ENCODE measurements at places on chromosomes 11 and 22. TPM values are rescaled to one million over a fixed set of nuclear protein-coding genes. Genes with fewer than 3 reads are reported as not detected.

OR52E8 gene
- total RNA-seq, result not detected

- DNase-seq, result no peak
These were observed 75.1 kb upstream of the TSPAN18 start for GRCh38 chr11:44651535-44652155.

DNA sequence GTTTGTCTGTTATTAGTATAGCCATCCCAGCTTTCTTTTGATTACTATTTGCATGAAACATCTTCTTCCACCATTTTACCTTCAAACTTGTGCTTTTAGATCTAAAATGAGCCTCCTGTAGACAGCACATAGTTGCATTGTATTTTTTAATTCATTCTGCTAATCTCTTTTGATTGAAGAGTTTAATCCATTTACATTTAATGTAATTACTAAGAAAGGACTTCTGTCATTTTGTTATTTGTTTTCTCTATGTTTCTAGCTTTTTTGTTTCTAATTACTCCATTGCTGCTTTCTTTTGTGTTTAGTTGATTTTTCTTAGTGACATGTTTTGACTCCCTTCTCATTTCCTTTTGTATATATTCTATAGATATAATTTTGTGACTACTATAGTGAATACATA, 43.7 kb upstream of the ZBTB44 start:
- no peak for DNase-seq

- no peak for DNase-seq
These were observed 159.1 kb upstream of the ZBED5 start for GRCh38 chr11:11016943-11017342.

TSGA10IP gene
- total RNA-seq, result not detected

ANKK1 gene
- 0.41 TPM for total RNA-seq

KREMEN1 gene
- total RNA-seq, result 10.5 TPM

TTC38 gene
- total RNA-seq, result 43.4 TPM

MAJIN gene
- not detected for total RNA-seq

DNA sequence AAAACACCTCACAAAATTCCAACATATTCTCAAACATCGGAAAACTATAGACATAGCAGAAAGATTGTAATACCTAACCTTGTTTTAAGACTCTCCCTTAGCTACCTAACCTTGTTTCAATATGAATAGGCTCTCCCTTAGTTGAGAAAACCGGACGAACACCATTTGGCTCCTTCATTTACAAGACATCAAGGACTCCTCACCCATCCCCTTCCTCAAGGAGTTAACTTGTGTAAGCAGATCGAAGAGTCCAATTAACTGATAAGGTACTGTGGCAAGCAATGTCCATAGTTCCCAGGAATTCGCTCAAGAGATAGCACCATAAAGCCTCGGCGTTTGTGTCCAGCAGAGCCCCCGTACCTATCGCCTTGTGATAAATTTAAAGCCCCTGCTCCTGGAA, 4.6 kb upstream of the ACRV1 start:
- DNase-seq, result no peak

DNA sequence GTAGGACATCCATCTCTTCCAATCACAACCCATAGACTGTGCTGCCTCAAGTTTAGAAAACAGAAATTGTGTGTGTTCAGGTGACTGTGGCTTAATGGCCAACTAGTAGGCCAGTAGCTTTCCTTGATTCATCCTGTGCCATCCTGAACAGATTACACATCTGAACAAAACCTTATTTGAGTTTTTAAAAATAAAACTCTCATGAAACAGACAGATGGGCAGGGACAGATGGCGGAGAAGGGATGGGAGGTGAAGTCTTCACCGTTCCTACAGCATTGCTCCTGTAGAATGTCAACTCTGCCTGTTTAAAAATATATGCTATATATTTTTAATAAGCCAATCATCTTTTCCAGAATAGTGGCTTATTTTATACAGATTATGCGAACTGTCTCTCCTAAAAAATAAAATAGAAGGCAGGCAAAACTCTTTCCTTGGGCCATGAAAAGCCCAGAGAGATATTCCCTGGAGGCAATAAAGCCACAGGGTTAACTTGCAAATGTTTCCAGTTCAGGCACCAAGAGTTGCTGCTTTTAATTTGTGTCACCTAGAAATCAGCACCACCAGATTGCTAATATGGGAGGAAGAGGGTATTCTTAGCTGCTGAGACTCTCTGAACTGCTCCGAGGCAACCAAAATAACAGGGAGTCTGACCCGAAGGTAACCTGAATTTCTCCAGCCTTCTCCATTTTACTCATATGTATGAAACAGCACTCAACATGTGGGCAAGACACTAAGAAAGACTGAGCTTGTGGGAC, 861.2 kb downstream of the OPCML start:
- DNase-seq, result no peak

DNA sequence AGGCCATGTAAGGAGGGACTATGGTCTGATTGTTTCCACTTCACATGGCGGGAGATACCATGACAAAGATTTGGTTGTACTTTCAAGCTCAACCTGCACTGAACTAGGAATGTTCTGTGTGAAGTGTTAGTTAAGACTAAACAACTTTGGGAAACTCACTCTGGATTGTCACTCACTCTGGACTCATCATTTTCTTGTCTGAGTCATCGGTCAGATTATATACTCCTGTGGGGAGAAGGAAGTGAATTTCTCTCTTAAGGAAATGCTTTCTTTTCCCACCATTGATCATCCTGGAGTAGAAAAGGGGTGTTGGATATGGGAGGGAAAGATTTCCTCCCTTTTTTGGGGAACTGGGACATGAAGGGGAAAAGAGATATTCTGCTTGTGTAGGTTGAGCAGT, 26.9 kb upstream of the CAT start:
- no peak for DNase-seq

DNA sequence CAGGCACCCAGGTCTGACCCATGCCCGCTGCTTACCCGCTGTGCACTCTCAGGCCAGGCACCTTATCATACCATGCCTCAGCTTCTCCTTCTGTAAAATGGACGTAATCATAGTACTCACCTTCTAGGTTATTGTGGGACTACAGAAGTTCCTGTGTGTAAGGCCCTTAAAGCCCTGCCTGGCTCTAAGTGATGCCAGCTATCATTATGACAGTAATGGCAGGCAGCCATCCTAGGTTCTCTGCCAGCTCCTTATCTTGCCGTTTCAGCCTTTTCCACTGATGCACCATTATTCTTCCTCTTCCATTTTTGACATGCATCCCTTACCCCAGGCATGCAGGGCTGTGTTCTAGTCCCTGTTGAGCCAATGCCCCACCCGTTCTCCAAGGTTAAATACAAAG, 57.9 kb downstream of the DBX1 start:
- no peak for DNase-seq

DNA sequence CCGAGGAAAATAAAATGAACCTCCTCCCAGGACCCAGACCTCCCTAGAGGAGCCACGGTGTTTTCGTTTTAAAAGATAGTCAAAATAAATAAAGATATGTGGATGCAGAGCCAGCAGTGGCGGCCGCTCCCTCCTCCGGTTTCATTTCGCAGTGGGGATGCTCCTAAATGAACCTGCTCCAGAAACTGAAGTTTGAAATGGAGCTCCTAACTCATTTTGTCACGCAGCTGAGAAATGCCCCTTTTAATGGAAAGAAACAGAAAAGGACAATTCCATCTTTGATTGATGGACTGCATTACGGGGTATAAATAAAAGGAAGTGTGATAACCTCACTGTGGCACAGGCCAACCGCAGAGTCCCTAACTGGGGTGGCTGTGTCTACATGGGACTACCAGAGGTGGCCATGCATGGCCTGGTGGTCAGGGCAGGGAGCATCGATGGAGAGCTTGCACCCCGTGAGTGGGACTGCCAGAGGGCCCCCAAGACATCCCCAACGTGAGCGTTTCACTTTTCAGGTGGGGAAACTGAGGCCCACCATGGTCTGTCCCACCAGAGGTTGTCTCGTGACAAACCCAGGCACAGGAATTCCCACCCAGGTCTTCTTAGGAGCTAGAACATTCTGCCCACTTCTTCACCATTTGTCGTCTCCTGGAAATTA, 426.6 kb downstream of the BRD1 start:
- DNase-seq, result no peak

- DNase-seq, result no peak
These were observed 38.3 kb upstream of the SYT13 start for GRCh38 chr11:45324459-45324858.

- no peak for DNase-seq
These were observed 53.5 kb downstream of the OTOG start for GRCh38 chr11:17600316-17601255.

DNA sequence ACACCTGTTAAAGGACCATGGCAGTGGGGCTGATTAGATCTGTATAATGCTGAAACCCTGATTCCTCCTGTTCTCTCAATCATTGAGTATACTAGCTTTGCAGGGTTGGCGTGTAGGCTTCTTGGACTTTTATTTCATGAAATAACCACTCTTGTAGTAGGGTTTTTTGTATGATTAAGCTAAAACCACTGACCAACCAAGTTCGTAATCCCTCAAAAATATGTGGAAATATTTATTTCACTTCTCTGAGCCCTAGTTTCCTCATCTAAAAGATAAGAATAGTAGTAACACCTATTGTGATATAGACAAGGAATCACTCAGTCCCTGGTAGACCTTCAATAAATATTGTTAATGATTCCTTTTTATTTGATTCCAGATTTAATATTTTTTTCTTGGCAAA, 4.2 kb downstream of the API5 start:
- DNase-seq, result no peak

- no peak for DNase-seq
These were observed 163.2 kb downstream of the BRD1 start for GRCh38 chr22:49664371-49664881.

DNA sequence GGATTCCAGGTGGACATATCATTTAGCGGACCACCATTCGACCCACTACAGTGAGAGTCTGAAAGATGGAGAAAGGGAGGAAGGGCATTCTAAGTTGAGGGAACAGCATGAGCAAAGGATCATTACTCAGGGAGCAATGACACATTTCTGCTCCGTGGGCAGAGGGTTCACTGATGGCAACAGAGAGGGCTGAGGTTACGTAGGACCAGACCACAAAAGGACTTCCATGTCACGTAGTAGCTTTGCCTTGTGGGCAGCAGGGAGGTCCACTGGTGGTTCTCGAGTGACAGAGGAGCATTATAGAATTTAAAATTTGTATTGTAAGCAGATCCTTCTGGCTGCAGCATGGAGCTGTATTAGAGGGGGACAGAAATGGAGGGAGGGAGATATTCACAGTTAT, 109.7 kb upstream of the NAV2 start:
- DNase-seq, result no peak

FHIP1B gene
- 63.0 TPM for total RNA-seq

DNA sequence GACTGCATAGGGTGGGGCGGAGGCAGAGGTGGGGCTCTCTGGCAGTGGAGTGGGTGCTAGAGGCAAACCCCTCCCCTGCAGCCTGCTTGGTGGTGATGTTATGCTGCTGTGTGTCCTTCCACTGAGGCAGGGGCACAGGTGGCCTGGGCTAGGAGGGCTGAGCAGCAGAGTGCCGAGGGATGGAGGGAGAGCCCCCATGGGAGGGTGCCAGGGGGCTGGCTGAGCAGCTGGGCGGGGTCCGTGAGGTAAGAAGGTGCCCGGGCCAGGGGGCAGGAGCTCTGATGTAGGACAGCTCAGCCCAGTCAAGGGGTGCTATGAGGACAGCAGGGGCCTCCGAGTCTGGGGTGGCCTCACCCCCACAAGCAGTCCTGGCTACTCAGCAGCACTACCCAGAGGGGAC, 4.2 kb downstream of the CLDN5 start:
- no peak for DNase-seq

- DNase-seq, result no peak
These were observed 66.2 kb downstream of the HIPK3 start for GRCh38 chr11:33323421-33323820.

CEND1 gene
- total RNA-seq, result not detected

SELENOH gene
- total RNA-seq, result 223 TPM

DNA sequence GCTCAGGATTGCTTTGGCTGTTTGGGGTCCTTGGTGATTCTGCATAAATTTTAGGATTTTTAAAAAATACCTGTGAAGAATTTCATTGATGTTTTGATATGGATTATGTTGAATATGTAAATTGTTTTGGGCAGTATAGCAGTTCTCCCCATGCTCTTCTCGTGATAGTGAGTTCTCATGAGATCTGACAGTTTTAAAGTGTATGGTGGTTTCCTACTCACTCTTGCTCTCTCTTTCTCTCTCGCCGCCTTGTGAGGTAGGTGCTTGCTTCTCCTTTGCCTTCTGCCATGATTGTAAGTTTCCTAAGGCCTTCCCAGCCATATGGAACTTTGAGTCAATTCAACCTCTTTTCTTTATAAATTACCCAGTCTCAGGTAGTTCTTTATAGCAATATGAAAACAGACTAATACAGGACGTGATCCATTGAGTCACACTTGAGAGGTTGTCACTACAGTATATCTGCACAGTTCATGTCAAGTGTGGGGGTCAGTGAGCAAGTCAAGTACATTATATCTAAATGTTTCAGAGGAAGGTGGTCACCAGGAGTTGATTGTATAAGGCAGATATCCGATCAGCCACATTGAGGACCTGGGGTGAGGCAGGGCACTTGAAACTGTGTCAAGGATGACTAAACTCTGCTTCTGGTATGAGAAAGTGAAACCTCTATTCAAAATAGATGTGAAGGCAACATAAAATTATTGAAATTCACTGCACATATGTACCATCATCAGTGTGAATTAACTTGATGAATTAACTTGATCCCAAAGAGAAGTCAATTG, 70.7 kb upstream of the CCDC179 start:
- no peak for DNase-seq

- no peak for DNase-seq
These were observed 11.2 kb upstream of the LINC01488 start for GRCh38 chr11:69470301-69470700.

SCARF2 gene
- total RNA-seq, result 14.6 TPM

LGR4 gene
- total RNA-seq, result 138 TPM

DNA sequence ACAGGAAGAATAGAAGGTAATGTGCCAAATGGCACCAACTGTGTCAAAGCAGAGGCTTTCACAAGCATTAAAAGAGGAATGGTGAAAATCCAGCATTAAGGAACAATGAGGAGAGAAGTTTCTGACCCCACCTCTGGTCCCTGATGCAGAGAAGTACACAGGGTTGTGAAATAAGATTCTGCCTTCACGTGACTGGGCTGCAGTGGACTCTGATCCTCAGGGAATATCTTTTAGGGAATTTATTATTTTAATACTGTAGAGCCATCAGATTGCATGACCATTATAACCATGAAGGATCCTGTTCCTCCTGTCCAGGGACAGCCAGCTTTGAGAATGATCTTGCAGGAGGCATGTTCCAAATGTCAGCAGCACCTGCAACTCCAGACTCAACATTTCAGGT, 74.4 kb upstream of the FAR1 start:
- DNase-seq, result no peak

DNA sequence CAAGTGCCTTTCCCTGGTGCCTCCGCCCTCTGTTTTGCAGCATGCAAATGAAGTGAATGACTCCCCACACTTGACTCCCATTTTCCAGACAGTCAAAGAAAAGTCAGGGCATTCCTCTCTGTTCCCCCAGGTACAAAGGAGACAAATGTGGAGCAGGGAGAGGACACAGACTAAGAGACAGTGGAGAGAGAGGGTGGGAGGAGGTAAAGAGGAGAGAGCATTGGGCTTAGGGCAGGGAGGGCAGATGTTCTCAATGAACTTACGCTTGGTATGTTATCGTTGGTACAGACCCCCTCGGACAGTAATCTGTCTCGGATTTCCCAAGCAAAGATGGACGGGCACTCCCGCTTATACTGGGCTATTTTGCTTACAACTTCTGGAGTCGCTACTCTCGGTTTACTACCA, 9.8 kb downstream of the PAX6 start:
- no peak for DNase-seq

LRP4 gene
- 11.0 TPM for total RNA-seq
